Activated T-cell treated with anti-CD3 and anti-CD28 coated beads for 1 hour (primary cell): ENCODE measurements at places on chromosomes 13 and 19.

- no peak for DNase-seq
These were observed 131.5 kb downstream of the DNAJC15 start for GRCh38 chr13:43154839-43155238.

- DNase-seq = no peak
These were observed 35.8 kb upstream of the MEDAG start for GRCh38 chr13:30870049-30870884.

- DNase-seq = no peak
These were observed 7.0 kb upstream of the DLEU7 start for GRCh38 chr13:50850445-50850844.

DNA sequence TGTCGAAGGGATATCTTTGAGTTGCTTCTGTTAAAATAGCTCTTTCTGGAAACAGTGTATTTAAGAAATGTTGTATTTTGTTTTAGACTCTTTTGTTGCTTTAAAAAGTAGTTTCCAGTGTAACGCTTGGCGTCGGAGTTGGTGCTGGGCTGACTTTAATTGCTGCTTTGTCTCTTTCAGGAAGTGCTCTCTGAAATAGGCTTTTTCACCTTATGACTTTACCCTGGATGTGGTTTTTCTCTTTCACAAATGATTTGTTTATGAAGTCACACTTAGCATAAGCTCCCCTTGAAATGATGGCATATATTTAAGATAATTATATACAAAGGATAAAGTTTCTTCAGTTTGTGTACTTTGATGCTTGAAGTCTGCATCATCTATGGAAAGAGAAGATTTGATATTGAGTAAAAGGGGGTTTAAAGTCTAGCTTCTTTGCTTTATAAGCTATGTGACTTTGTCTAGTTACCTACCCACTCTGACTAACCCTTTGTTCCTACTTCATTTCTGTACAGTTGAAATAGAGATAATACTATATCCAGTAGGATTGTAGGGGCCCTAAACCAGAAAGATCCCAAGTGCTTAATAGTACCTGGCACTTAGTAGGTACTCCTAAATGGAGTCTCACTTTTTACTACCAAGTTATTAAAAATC is at the start of gene GPR18:
GPR18 (minus strand) TSS at position 170 of the 651 bp plus-strand sequence. CDS start 2,507 bp downstream, outside the sequence.
- DNase-seq = no peak

DNA sequence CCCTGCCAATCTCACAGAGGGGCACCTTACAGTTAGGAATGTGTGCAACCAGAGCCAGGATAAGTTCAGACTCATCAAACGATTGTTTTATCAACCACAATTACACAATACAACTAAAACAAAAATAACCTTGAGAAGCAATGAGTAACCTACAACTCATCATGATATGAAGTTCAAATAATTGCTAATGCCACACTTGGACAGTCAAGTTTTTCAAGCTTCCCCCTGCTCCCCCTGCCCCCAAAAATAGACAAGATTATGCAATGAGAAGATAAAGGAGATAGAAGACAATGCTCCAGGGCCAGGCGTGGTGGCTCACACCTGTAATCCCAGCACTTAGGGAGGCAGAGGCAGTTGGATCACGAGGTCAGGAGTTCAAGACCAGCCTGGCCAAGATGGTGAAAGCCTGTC is 13.6 kb upstream of the KPNA3 start:
- no peak for DNase-seq

GRCh38 chr13:75715601-75716523 is 79.7 kb downstream of the LMO7 start:
- DNase-seq = no peak

DNA sequence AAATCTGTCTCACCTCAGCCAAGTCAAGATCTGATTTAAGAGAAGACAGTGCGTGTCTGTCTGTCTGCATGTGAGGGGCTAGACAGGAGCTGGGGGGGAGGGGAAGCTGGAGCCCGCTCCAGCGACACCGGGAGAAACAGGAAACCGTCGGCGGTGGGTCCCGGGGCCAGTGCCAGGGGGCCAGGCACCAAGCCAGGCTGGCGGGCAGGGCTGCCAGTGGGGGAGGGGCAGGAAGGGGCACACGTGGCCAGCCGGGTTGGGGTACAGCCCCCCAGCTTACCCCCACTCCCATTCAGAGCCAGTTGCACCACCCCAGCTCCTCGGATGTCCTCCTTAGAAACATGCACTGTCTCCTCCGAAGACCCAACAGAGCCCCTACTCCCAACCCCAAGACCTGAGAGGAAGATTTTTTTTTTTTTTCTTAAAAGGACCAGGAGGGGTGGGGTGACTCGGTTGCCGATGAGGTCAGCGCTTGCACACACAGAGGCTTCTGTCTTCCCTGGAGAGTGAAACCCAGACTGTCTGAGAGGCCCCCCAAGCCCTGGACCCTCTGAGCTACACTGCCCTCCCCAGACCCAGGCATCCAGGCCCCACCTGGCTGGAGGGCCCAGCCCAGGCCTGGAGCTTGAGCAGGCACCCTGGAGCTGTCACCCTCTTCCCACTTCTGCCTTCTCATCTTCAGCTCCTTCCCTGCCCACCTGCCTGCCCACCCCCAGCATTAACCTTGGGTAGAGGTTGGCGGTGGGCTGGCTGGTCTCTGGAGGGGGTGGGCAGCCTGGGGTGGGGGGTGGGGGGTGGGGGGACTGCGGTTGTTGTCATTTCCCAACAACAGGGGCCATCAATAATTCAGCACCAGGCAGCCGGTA is 4.0 kb downstream of the ERF start:
- no peak for DNase-seq

DNA sequence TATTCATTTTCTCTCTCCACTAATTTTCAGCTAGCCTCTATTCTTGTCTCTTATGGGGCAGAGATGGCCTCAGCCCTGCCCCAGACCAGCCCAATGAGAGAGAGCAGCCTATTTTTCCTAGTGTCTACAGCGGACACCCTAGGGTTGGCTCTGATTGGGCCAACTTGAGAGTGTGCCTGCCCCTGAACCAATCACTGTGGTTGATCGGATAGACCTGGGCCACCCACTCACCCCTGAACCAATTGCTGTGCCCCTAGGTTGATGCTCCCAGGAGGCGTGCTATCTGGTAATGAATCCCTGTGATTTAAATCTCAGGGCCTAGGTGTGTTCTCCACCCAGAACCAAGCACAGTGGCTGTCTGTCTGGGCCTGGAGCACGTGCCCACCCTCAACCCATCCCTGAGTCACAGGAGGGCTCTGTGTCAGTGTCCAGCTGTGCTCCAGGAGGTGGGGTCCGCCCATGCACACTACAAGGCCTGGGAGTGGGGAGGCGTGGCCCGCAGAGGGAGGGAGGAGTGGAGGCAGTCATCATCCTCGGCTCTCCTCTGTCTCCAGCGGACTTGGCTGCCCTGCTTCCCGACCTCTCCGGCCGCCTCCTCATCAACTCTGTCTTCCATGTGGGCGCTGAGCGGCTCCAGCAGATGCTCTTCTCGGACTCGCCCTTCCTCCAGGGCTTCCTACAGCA is 14.9 kb upstream of the SCN1B start:
- no peak for DNase-seq

GRCh38 chr19:40682431-40682964 is 8.0 kb downstream of the NUMBL start:
- no peak for DNase-seq

DNA sequence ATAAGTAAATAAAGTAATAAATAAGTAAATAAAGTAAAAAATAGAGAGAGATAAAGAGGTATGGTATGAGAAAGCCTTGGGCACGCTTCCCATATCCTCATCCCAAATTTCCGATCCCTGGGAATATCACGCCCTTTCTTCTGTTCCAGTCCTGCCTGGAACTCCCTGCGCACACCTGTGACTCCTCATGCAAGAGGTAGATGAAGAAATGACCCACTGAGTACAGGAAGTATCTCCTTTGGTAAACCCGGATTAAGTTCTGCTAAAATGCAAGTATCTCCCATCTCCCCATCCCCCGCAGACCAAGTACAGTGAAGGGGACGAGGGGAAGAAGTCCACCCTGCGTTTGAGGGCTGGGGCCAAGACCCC is 399 bp upstream of the ZNF136 start:
- no peak for DNase-seq

DNA sequence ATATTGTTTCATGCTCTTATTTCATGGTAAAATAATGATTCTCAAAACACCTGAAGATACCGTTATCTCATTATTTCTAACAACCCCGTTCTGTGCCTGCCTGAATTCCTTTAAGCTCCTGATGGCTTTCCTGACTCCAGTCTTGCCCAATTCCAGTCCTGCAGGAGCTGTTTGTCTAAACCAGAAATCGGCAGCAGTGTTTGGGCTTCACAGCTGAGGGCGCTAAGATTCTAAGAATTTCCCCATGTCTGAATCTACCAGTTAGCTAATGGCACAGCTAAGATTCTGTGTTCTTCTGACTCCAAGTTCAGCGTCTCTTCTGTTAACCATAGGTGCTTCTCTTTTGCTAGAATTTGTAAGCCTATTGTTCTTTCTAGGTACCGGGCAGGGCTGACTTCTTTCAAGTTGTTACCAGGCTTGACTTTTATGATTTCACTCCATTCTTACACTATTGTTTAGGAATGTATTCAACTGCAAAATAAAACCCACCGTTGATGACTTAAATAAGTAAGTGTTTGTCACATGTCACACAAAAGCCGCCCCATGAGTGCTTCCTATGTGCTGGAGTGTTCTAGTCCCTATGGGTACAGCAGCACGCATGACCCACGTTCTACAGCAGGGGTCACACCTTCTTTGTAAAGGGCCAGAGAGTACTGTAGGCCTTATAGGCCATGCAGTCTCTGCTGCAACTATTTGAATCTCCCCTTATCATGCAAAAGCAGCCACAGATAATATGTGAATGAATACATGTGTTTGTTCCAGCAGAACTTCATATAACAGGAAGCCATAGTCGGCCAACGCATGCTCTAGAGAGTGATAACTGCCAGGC is 168.3 kb upstream of the RNF113B start:
- DNase-seq = no peak

GRCh38 chr19:53873773-53874605 is 6.3 kb downstream of the MYADM start:
- no peak for DNase-seq

GRCh38 chr13:48414501-48414900 is 1.6 kb upstream of the LPAR6 start:
- no peak for DNase-seq

GRCh38 chr19:37346091-37346490 is 24.8 kb upstream of the ZNF527 start:
- no peak for DNase-seq

- DNase-seq = no peak
These were observed 25.6 kb downstream of the DEDD2 start for GRCh38 chr19:42191855-42192254.

GRCh38 chr13:23629566-23630272 is 59.5 kb downstream of the TNFRSF19 start:
- DNase-seq = no peak

DNA sequence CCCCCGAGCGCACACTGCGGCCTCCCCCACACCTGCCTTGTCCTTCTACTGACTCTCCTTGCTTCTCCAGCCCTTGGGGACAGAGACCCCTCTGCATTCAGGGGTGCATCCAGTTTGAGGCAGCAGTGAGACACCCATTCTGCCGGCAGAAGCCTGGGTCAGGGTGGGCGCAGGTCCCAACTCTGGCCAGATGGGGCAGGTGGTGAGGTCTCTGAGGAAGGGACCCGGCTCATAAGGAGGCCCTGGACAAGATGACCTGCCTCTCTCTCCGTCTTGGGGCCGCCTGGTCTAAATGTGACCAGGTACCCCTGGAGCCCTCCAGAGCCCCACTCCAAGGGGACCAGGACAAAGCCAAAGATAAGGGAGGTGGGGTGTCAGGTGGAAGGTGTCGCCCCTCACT is 6.1 kb downstream of the CHERP start:
- no peak for DNase-seq
